Gastroesophageal sphincter (tissue), 4 donors: ENCODE measurements at places on chromosomes 11 and 22.
A peak's percentile ranks its signal among the peaks of the same experiment; 100 is the strongest.

DNA sequence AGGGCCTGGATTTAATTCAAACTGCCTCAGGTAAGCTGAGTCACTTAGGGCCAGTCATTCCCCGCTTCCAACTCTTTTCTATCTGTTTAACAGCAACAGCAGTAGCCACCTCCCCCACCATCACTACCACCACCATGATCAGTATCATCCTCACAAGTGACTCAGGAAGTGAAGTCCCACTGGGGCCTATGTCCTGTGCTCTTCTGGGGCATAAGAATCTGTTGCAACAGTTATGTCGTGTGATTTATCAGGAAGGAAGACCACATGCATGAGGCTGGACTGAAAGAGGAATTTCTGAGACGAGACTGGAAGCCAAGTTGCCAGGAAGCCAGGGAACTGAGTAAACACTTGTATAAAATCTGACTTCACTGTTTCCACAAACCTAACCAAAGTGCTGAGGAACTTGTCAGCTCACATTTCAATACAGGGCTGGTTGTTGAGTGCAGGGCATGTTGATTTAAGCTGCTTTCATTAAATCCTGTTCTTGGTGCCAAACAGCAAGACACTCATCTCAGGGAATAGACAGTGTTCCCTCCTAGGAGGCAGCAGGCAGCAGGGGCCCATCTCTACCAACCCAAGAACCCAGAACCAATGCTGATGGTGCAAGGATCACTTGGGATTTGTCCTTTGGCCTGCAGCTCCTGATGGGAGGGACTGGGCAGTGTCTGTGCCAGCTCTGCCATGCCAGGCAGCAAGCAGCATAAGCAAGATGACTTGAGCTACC is 226.7 kb upstream of the NARS2 start:
- peak; percentile 85 for ATAC-seq

DNA sequence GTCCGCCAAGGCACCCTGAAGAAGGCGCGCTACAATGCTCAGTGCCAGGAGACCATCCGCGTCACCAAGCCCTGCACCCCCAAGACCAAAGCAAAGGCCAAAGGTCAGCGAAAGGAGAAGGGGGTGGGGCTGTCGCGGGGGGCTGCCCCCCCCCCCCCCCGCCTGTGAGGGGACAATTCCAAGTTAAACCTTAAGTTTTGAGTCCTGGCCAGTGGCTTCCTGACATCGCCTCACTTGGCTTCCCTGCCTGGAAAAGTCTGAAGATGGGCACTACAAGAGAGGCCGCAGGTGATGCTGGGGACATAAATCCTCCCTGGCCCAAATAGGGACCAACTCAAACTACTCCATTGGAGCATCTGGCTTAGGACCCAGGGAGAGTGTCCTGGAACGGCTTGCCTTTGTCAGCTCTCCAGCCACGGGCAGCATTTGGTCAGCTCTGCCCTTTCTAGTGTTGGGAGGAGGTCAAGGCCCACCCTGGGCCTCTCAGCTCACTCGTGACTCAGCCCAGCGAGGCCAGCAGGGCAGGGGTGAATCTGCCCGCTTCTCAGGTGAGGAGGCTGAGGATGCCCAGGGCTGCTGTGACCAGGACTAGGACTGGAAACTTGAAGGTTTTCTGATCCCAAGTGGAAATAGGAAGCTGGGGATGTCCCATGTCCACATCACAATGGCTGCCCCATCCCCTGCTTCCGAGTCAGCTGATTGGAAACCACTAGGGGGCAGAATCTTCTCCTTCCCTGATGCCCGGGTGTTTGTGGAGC is 1.4 kb downstream of the MDK start:
- ATAC-seq: no peak

GRCh38 chr22:22398530-22399327 is 109.8 kb downstream of the ZNF280B start:
- no peak for ATAC-seq

DNA sequence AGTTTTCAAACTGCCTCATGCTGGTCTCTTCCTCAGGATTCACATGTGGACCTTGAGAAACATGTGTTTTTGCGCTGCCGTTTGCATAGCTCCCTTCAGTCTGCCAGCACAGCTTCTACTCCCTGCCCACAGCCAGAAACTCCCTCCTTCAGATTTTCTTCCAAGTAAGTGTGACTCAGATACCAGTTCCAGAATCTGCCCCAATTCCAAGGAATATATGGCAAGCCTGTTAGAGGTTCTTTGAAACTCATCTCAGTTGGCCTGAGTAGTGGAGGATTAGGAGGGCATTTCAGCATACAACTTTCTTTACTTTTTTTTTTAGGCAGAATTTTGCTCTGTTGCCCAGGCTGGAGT is 67.1 kb downstream of the SNX19 start:
- ATAC-seq: peak; percentile 74

GRCh38 chr11:108027057-108027456 is 18.4 kb downstream of the CUL5 start:
- ATAC-seq: no peak

GRCh38 chr11:103170865-103171264 is 61.6 kb downstream of the DYNC2H1 start:
- no peak for ATAC-seq

GRCh38 chr22:37627545-37627944 is 11.9 kb upstream of the SH3BP1 start:
- ATAC-seq: no peak

GRCh38 chr11:60121264-60121663 is 32.8 kb downstream of the MS4A2 start:
- no peak for ATAC-seq

DNA sequence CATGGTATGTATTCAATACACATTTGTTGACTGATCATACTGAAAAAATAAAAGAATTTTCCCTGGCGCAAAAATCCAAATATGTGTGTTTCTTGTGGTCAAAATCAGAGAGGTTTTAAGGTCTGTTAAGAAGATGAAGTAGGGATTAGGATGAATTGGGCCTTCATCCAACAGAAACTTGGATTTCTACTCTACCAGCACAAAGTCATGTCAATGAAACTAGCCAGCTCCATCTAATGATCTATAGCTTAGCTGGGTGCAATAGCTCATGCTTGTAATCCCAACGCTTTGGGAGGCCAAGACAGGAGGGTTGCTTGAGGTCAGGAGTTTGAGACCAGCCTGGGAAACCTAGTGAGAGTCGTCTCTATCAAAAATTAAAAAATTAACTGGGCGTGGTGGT is 65.5 kb downstream of the USP35 start:
- no peak for ATAC-seq

DNA sequence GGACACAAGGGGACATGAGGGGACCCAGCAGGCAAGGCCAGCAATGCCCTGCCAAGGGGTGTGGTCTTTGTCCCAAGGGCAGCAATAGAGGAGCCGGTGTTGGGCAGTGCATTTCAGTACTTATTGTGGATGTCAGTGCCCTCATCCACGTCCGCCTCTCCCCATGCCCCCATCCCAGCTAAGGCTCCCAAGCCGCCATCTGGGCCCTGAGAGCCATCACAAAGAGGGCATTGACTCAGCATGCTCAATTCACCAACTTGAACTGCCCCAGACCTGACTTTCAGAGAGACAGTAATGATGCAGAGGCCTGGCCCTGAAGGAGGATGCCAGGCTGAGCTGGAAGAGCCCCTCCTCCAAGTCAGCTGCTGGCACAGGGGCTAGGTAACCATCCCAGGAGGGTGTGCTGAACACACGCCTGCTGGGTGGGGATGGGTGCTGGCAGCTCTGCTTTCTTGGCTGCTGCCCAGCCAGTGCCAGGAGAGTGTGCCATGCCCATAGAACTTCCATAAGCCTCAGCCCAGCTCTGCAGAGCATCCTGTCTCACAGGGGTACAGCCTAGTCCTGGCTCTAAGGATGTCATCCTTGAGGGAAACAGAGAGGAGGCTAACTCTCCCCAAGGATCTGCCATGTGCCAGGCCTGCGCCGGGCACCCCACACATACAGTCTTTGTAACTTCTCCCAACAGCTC is 46.5 kb downstream of the PDE2A start:
- no peak for ATAC-seq

DNA sequence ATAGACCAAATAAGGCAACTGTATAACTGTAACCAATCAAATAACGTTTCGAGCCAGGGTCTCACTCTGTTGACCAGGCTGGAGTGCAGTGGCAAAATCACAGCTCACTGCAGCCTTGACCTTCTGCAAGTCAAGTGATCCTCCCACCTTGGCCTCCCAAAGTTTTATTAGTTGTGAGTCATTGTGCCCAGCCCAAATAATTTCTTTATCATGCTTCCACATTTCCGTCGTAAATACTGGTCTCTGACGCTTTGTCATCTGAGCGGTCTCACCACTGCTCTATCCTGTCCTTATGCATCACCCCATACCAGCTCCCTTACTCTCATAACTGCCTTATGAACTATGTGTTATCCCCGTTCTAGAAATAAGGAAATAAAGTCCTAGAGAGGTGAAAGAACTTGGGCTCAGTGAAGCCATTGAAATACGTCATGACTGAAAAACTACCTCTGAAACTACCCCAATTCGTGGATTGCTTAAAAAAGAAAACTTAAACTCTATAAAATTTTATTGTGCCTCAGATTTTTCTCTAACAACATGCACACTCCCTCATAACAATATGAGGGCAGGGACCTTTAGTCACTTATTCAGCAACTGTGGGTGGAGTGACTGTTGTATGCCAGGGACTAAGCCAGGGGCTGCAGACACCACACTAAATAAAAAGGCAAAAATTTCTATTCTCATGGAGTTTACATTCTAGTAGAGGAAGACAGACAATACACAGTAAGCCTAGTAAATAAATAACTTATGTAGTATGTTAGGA is 15.8 kb upstream of the RTN4RL2 start:
- no peak for ATAC-seq

GRCh38 chr11:81197396-81197795 is 1536.3 kb downstream of the FAM181B start:
- no peak for ATAC-seq

DNA sequence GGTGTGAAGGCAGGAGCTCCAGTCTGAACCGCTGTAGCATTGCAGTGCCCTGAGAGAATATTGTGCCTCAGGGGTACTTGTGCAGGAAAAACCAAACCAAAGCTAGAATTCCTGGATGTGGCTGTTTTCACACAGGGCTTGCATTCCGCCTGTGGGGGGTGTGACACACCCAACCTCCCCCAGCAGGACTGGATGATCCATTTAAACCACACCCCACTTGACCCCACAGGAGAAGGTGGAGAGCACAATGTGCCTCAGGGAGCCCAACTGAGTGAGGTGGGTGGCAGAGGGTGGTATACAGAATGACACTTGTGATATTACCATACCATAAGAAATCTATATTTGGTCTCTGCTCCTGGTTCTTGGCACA is 66.9 kb upstream of the SLC22A12 start:
- no peak for ATAC-seq

DNA sequence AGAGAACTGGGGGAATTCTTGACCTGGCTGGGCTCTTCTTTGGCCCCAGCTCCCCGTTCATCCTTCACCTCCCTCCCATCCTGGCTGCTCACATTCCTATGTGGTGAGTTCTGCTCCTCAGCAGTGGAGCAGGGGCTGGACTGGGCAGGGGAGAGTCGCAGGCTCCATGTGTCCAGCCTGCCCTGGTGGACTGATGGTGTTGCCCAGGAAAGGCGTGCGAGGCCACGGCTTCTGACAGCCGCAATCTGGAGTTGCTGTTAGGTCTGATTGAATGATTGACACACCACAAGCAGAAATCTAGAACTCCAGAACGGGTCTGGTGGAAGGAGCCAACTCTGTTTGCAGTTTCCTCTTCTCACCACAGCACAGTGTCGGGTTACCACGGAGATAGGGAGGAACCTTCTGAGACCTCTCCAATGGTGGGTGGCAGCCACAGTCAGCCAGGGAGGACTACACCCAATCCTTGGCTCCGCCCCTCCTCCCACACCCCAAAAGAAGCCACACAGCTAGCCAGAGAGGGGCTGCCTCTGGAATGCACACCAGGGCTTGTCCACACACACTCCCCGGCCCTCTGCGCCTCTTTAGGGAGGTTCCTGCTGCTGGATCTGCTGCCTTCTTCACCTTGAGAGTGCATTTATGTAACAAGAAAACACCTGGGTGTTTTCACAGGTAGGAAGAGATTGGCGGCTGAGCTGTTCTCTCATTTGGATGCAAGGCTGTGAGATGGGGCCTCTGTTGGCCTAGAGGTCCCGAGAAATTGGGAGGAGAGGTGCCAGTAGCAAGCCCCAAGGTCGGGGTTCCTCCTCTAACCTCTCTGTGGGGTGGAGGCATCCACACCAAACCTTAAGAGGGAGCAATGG is 56.4 kb upstream of the CD44 start:
- peak; percentile 64 for ATAC-seq

DNA sequence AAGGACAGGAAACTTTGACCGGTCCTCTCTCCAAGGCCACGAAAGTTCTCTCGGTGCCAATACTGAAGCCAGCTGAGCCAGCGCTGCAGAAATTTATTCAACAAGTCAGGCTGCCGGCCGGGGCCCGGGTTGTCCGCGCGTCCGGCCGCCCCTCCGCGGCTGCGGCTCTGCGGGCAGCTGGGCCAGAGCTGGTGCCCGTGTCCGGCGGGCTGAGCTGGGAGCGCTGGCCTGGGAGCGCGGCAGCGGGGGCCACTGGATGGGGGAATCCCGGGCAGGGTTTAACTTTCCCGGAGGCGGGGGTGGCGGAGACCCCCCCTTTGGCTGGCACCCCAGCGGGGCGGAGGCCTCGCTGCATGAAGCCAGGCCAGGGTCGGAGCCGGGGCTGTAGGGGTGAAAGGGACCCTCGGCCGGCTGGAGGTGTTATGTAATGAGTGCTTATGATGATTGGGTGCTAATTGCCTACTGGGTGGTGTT is 12.3 kb upstream of the CACNA1I start:
- ATAC-seq: no peak

GRCh38 chr11:29962243-29962642 is 54.6 kb downstream of the KCNA4 start:
- no peak for ATAC-seq

GRCh38 chr11:69298267-69299022 is 4.5 kb downstream of the MYEOV start:
- peak; percentile 61 for ATAC-seq

DNA sequence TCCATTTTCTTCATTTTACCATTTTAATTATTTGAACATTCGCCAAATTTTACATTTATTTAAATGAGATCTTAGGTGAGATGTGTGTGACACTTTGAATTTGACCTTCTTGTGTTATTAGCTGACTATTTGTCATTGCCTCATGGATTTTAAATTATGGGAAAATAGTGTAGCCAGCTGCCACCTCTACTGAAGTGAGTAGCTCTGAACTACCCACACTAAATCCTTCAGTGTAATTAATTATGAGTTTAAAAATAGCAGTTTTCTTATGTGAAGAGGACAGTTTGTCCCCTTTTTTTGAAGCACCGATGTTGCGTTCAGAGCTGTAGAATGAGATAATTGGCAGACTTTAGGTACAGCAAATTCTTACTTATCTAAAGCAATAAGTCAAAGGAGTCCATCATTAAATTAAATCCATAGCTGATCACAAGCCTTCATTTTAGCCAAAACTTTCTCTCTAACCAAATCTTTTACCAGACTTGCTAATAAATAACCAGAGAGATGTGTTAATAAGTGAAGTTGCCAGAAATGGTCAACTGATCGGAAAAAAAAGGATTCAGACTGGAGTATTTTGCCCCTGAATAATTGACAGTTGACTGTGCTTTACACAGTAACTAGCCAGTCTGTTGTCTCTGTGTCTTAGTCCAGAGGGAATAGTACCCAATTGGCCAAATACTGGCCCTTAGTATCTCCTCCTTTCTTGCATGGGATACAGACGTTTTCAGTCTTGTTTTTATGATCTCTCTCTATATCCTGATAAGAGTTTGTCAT is 75.0 kb downstream of the ZC3H12C start:
- ATAC-seq: no peak

- ATAC-seq: no peak
Observed at GRCh38 chr11:3906166-3906565, 50.7 kb downstream of the STIM1 start.
